ENCODE measurements at places on chromosomes 5 and 9.

DNA sequence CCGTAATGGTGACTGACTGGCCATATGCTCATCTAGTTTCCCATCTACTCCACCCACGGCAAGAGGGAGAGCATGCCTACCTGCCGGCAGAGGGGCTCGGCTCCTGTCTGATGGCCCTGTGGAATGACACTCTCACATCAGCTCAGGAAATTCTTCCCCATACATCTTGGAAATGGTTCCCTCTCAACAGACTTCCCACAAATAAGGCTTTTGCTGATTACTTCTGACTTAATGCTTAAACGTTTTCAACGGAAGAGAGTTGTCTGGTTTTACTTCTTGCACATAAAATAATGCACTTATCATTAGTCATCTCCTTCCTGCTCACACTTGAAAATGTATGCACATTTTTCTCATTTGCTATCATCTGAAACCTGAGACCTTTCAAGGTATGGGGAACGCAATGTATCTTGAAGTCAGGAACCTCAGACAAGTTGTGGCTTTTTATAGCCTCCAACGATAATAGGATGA is 129.5 kb downstream of the TTLL11 start:
- no peak for DNase-seq

DNA sequence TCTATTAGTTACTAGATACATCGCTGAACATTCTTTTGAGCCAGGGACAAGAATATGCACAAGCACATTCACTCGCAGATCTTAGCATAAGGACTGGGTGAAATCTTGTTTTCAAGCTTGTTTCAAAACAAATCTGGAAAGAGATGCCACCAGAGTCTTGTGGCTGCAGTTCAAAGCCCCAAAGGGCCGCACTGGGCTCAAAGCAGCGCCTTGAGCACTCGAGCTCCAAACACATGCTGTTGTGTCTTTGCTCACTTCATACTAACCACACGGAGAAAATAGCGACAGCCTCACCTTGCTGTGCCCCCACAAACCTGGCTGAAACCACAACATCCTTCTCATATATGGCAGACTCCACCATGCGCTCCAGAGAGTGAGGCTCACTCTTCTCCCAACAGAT is 34.2 kb upstream of the IL7R start:
- DNase-seq, result no peak

DNA sequence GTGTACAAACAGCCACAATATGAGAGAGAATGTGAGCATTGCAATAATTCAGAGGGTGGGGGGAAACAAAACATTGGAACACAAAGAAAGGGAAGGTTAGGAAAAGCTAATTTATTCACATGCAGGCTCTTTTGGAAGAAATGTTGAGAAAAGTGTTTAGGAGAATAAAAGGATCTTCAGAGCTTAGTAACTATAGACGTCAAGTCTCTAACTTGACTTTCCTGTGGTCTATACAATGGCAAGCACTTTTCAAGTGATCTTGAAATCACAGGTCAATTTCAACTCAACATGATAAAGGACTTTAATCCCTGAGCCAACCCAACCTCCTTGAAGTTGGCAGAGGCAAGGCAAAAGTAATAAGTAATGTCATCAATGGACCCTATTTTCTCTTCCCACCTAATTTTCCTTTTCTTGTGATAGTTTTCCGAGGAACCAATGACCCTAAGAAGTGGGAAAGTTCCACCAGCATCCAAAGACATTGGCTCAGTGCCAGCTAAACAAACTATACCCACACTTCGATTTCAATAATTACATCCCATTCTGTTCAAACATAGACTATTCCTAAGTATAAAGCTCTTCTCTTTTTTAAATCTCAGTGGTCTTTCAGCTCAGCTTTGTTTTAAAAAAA is 23.7 kb downstream of the RFK start:
- no peak for DNase-seq

- no peak for DNase-seq
Observed at GRCh38 chr5:178287091-178287790, 54.6 kb upstream of the PHYKPL start.

DNA sequence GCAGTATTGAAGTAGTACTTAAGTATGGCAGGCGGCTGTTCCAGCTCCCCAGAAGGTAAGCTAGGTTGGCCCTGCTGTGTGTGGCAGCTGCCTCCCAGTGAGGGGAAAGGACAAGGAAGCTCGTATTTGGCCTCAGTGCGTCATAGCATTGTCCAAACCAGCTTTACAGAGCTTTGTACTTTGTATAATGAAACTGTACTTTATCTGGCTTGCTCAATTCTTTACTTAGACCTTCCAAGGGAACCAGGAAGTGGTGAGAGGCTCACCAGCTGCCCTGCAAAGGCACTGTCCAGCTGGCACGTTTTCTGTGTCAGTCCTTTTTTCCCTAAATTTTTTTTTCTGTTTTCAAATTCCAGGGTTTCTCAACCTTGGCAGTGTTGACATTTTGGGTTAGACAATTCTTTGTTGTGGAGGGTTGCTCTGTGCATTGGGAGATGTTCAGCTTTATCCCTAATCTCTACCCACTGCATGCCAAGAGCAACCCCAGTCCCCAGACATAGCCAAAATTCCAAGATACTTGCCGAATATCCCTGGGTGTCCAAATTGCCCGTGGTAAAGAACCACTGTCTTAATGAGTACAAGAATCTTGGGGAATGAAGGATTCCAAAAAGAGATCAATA is 474.5 kb downstream of the LRRC70 start:
- no peak for DNase-seq

DNA sequence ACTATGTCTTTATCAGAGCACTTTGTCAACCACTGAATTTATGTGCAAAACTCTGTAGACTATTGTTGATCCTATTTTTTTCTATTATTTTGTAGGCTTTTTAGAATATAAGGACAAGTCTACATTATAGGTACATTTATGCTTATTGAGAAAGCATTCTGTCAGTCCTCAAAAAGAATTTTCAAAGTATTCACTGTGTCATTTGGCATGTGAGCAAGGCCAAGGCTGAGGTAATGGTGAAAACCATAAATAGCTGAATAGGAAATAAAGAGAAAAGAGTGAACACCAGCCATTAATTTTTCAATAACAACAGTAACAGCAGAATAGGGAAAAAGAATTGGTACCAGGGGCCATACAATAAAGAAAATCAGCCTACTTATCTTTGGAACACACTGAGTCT is 21.0 kb downstream of the SKIC3 start:
- no peak for DNase-seq

- DNase-seq, result no peak
Observed at GRCh38 chr5:107744418-107745330, 73.9 kb upstream of the EFNA5 start.

DNA sequence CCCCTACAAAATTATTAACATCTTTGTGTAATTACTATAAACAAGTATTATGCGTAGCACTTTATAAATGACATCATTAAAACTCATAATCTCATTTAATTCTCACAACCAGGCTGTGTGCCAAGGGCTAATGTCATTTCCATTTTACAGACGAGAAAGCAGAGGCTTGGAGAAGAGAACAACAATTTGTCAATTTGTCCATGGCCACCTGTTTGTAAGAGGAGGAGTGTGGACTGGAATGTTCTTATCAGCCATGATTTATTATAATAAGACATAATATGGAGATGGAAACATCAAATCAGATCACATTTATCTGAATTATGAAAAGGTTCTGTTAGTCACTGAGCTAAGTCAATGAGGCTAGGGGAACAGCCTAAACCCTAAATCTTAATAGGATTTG is 97.0 kb downstream of the DROSHA start:
- no peak for DNase-seq

GRCh38 chr5:40605295-40605958 is 74.3 kb upstream of the PTGER4 start:
- DNase-seq, result no peak

GRCh38 chr9:70832492-70832891 is 288.9 kb downstream of the TRPM3 start:
- DNase-seq, result no peak

DNA sequence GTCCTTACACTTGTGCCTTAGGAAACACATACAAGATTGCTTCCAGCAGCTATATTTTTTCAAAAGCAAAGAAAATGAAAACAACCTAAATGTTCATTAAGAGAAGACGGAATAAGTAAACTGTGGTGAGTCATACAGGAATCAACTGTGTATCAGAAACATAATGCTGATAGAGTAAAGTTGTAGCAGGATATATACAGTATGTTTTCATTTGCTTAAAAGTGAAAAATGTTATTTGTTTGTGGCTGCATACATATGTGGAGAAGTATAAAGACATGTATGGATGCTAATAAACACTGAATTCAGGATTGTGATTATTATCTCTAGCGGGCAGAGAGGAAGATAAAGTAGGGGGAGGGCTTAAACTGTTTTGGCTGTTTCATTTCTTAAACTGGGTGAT is 8.3 kb downstream of the DCTN4 start:
- DNase-seq, result no peak

GRCh38 chr5:111829701-111830100 is 72.7 kb upstream of the NREP start:
- DNase-seq, result no peak

DNA sequence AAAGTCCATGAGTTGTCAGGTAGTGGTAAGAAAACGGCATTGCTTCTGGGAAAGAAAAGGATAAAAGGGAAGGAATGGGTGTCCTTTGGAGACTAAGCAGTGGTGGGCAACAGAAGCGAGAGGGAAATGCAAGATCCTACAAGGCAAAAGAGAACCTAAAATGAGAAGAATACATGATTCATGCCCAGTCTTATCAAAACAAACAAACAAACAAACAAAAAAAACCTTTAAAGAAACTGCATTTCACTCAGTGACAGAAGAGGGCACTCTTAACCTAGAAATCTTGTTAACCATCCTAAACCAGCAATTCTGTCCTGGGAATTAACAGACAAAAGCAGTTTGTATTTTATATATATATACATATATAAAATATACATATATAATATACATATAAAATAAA is 88.5 kb downstream of the SUSD1 start:
- DNase-seq, result no peak

GRCh38 chr5:40273936-40274335 is 405.8 kb upstream of the PTGER4 start:
- no peak for DNase-seq

- DNase-seq, result no peak
Observed at GRCh38 chr5:115626445-115626823, 598 bp upstream of the TMED7 start.

DNA sequence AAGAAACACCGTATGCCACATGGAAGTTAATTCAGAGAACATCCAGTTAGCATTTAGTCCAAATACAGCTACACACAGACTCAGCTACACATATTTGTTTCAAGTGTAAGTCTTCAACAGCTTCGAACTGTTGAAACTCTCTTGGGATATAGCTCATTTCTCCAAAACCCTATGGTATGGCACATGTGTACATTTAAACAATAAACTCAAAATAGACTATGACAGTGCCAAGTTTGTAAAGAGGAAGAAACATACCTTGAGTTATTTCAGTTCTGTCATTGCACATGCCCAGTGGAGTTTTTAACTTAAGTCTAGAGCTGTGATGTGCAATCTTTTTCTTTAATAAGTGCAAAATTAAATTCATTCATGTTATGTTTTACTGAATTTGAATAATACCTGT is 155.1 kb upstream of the RAI14 start:
- no peak for DNase-seq

GRCh38 chr9:22073349-22073748 is 64.2 kb upstream of the CDKN2B start:
- no peak for DNase-seq

GRCh38 chr5:164181604-164182003 is 676.2 kb downstream of the MAT2B start:
- DNase-seq, result no peak

GRCh38 chr9:5841771-5842573 is 9.1 kb upstream of the ERMP1 start:
- peak; percentile 28 for DNase-seq

DNA sequence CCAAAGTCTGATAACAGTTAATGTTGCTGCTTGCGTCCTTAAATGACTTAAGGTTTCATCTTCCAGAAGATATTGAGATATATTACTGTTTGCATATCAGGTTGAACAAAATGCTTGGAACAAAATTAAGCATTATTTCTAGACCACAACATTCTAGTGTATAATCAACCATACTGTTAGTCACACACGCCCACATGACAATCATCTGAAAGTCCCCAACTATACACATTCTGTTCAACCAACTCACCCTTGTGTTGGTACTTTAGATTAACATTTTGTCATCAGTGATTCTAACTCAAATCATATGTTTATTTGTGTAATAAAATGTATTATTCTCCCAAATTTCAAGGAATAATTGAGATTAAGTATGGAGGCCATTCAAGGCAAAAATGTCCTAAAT is 47.3 kb downstream of the LURAP1L start:
- no peak for DNase-seq

DNA sequence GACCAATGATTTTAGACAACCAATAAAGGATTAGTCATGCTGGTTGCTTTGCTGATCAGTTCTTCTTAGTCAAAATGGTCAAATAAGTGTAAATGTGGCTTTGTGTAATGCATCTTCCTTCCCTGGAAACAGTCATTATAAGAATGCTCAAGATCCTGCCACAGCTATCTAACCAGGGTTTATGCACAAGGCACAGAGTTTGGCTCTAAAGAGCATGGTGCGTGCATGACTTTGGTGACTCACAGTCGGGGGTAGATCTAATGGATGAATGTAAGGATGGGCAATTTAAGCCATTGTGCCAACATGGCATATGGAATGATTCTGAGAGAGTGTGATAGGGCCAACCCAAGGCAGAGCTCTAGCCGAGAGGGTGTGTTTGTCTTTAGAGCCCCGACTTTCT is 6.5 kb downstream of the LIX1 start:
- no peak for DNase-seq

DNA sequence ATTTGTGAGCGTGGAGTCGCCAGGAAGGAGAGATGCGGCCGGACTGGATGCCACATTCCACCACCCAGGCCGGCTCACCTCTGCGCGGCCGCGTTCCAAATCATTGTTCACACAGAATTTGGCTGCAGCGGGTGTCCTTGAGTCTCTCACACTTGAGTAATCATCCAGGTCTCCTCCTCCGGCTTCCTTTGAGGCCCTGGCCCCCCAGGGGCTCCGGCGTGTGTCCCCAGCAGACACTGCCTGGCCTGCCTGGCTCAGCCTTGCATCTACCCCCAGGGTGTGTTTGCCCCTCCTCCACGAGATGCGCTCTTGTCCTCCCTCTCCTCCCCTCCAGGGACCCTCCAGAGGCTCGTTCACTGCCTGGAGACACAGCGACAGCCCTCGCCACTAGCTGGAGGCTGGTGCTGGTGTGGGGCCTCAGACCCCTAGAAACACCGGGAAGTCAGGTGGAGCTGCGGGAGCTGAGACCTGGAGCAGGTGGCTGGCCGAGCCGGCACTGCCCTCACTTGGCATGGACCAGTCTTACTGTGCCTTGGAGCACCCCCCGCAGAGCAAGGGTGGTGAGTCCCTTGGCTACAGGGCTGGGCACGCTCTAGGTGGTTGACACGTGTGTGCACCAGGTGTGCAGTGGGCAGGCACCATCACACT is 7.0 kb upstream of the SLC9A3 start:
- DNase-seq, result no peak

- no peak for DNase-seq
Observed at GRCh38 chr9:115951977-115952376, 201.6 kb upstream of the PAPPA start.

DNA sequence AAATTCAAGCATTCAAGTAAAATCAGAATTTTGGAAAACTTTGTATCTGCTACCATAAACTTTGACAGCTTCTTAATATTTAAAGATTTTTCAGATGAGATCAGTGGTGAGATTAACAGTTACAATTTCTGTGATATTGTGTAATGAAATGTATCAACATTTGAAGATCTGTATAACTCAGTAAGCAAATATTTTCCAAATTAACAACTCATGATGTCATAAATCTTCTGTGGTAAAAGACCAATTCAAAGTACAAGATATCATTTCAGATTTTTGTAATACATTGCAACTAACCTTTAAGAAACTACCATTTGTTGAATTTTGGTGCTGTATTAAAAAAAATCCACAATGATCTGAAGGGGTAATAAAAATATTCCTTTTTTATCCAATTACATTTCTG is 352.2 kb downstream of the KIAA0825 start:
- no peak for DNase-seq

Measured in stimulated activated CD4-positive, alpha-beta T cell treated with anti-CD3 and anti-CD28 coated beads, Interleukin-2, amount 100 ng/mL, for 48 hours (primary cell).